Cortex of kidney (tissue), 1 donor: ENCODE measurements at places on chromosomes 5 and 9.

DNA sequence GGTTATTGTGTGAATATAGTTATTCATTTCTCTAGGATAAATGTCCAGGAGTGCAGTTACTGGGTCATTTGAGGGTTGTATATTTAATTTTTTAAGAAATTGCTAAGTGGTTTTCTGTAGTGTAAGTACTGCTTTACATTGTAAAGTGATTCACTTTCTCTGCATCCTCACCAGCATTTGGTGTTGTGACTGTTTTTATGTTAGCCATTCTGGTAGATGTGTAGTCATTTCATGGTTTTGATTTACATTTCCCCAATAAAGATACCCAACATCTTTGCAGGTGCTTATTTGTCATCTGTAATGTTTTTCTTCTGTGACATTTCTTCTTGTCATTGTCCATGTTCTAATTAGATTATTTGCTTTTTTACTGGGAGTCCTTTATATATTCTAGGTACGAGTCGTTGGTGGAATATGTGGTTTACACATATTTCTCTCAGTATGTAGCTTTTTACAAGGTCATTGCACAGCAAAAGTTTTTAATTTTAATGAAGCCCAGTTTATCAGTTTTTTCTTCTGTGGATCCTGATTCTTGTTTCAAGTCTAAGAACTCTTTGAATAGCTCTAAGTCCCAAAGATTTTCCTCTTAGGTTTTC is 34.0 kb downstream of the SCGB3A1 start:
- no peak for DNase-seq

DNA sequence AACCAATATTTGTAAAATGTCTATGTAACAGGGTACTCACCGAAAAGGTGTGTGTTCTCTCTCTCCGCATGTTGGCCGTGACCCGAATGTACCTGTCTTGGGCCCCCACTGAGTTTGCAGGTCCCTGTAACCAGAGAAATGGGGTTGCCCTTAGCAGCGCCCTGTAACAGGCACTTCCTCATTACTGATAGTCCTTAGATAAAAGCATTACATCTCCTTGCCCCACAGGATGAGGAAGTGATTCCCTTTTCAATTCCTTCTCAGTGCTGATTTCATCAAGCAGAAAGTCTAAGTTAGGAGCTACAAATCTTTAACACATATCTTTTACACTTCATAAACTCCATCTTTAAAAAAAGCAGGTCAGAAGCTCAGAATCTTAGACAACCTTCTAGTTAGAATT is 15.2 kb upstream of the HMHB1 start:
- DNase-seq = no peak

- DNase-seq = no peak
These were observed 140.8 kb downstream of the FGF1 start for GRCh38 chr5:142544946-142545649.

DNA sequence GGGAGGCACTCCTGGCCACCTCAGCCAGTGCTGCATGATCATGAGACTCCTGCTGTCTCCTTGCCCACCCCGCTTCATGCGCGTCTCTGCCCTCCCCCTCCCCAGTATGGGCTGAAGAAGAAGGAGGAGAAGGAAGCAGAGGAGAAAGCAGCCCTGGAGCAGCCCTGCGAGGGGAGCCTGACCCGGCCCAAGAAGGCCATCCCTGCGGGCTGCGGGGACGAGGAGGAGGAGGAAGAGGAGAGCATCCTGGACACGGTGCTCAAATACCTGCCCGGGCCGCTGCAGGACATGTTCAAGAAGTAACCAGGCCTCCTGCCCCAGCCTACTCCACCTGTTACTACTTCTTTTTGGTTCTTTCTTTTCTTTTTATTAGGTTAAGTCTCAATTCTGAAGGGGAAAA is 8.4 kb downstream of the CPLX2 start:
- DNase-seq = no peak

GRCh38 chr5:172414531-172415361 is 39.6 kb downstream of the SH3PXD2B start:
- DNase-seq = no peak

GRCh38 chr5:174796711-174797192 is 72.4 kb downstream of the MSX2 start:
- no peak for DNase-seq

DNA sequence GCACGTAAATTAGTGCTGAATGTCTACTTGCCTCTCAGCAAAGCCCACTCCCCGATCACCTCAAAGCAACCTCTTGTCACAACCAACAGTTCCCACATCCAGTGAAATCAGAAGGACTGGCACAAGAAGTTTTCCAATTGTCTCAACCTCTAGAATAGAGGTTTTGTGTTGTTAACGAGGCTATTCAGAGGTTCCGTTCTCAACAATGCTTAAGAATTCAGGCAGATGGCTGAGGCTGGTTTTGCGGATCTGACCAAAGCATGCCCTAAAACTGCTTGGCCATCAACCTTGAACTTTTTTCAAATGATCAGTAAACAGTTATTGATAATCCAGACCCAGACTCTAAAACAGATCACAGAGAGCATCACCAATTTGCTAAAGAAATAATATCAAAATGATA is 52.9 kb downstream of the MAPKAP1 start:
- no peak for DNase-seq

- DNase-seq = no peak
These were observed 46.8 kb downstream of the ELAVL2 start for GRCh38 chr9:23779220-23779619.

GRCh38 chr5:159098603-159099436 is 896 bp downstream of the EBF1 start:
- DNase-seq = no peak

GRCh38 chr9:124218438-124218982 is 39.2 kb upstream of the NEK6 start:
- no peak for DNase-seq

- DNase-seq = no peak
These were observed 68.2 kb downstream of the PHF2 start for GRCh38 chr9:93644397-93645088.

DNA sequence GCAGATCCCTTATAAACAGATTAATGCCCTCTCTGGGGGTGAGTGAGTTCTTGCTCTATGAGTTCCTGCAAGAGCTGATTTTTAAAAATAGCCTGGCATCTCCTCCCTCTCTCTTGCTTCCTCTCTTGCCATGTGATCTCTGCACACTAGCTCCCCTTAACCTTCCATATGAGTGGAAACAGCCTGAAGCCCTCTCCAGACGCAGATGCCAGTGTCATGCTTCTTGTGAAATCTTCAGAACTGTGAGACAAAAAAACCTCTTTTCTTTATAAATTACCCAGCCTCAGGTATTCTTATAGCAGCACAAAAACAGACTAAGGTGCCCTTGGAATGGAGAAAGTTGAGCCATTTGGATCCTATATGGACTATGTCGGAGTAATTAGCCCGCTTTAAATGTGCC is 559.7 kb upstream of the CYLC2 start:
- no peak for DNase-seq
